Activated naive CD4-positive, alpha-beta T cell treated with anti-CD3 and anti-CD28 coated beads for 36 hours (primary cell): ENCODE measurements at places on chromosomes 6 and 20. TPM values are rescaled to one million over a fixed set of nuclear protein-coding genes. Genes with fewer than 3 reads are reported as not detected.

DNA sequence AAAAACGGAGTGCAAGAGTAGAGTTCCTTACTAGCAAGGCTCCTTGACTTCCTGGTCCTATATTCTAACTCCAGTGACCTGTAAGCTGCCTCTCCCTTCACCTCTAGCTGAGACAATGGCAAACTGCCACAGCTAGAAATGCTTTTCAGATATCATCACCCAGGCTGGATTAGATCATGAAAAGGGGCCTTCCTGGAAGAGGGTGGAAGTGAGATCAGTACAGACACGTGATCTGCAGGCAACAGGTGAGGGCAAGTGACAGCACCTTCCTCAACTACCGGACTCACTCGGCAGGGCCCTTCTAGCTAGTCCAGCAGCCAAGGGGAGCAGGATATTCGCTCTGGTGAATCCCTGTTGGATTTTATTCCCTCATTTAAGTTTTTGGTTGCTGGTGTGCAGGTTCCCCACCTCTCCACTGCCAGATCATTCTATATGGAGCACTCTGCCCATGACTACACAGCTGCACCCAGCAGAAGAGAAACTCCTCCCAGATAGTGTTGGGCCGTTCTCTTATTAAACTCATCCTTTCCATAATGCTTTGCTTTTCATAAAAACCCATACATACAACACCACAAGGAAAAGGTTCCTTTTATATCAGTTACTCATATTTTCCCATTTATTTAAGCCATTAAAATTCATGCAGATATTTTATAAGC, 26.4 kb upstream of the FAM83C start:
- peaks cover 3% of the 10 kb centered on the region for H3K36me3 ChIP-seq
- no peak overlapping the region for H3K4me3 ChIP-seq
- peak overlapping the region; percentile 33 for H3K27ac ChIP-seq
- peak; percentile 43 for DNase-seq
- peaks cover 46% of the 10 kb centered on the region for H3K4me1 ChIP-seq
- H3K27me3 ChIP-seq = no peaks in the 10 kb centered on the region

KIF13A gene
- total RNA-seq = not detected

DNA sequence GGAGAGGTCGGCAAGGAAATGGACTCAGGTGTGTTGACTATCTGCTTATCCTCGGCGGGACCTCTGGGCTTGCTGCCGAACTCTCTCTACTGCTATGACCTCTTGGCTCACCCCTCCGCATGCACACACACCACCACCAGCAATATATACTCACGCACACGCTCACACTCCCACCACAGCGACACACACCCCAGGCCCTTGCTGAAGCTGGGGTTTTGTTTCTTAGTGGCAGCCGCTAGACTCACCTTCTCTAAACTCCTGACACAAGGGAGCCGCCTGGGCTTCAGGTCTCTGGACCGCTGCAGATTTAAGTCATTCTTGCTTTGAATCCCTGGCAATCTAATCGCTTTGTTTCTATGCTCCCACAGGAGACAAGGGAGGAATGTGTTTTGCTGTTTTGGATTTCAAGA, 59.4 kb upstream of the BACH2 start:
- no peak overlapping the region for H3K4me3 ChIP-seq
- DNase-seq = no peak
- peaks cover 22% of the 10 kb centered on the region for H3K4me1 ChIP-seq
- no peak overlapping the region for H3K27ac ChIP-seq
- no peaks in the 10 kb centered on the region for H3K36me3 ChIP-seq

DNA sequence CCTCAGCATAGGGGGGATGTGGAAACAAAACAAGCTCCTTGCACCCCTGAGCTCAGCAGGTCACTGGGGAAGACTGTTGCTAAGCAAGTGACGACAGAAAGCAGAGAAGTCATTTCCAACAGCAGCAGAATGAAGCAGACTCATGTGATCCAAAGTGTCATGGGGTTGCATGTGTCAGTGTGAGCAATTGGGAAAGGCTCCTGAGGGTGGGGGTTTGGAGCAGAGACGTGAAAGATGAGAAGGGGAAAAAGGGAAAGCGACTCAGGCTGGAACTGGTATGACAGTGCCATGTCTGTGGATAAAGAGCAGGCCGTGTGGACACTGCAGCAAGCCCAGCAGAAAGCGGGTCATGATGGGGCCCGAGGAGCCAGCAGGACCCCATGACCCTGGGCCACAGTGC, 363.9 kb downstream of the PREX1 start:
- no peaks in the 10 kb centered on the region for H3K27me3 ChIP-seq
- no peaks in the 10 kb centered on the region for H3K4me1 ChIP-seq
- H3K36me3 ChIP-seq = no peaks in the 10 kb centered on the region
- DNase-seq = no peak

GRCh38 chr6:169913096-169913638, 161.7 kb downstream of the ERMARD start:
- H3K4me1 ChIP-seq = no peaks in the 10 kb centered on the region
- H3K36me3 ChIP-seq = no peaks in the 10 kb centered on the region
- no peak for DNase-seq

DDO gene
- total RNA-seq = not detected

TDRD6 gene
- total RNA-seq = not detected

OPN5 gene
- not detected for total RNA-seq

GRCh38 chr6:30981942-30982772, 1.4 kb upstream of the MUC21 start:
- no peaks in the 10 kb centered on the region for H3K36me3 ChIP-seq
- no peak overlapping the region for H3K4me3 ChIP-seq
- no peak overlapping the region for H3K27ac ChIP-seq
- peaks cover 6% of the 10 kb centered on the region for H3K4me1 ChIP-seq

GRCh38 chr6:34248727-34249468, at the start of gene SMIM29:
Gene SMIM29 (minus strand): TSS chr6:34249006. CDS start chr6:34247791, 1,215 bp downstream.
- peaks cover 16% of the 10 kb centered on the region for H3K36me3 ChIP-seq
- H3K27me3 ChIP-seq = no peaks in the 10 kb centered on the region
- H3K4me1 ChIP-seq = peaks cover 50% of the 10 kb centered on the region

SNAP25 gene
- not detected for total RNA-seq

- H3K27me3 ChIP-seq = peaks cover 2% of the 10 kb centered on the region
- H3K4me3 ChIP-seq = no peak overlapping the region
- H3K27ac ChIP-seq = no peak overlapping the region
- H3K4me1 ChIP-seq = peaks cover 15% of the 10 kb centered on the region
- H3K36me3 ChIP-seq = no peaks in the 10 kb centered on the region
- DNase-seq = no peak
Observed at GRCh38 chr6:15036690-15037245, 209.1 kb upstream of the JARID2 start.

DNA sequence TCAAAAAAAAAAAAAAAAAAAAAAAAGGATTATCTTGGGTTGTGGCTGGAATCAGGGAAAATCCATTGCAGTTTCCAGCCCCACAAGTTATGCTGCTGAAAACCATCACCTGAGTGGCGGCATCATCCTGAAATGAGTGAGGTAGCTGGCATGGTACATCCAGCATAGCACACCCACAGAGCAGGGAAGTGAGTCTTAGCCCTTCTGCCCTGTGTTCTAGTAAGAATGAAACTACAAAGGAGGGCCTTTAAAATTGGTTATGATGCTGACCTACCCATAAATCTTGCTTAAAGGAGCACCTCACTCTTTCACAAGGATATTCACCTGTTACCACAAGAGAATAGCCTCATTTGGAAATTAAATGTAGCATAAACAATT, 119.2 kb downstream of the NFATC2 start:
- H3K4me3 ChIP-seq = no peak overlapping the region
- peak; percentile 44 for DNase-seq
- H3K27ac ChIP-seq = no peak overlapping the region
- no peaks in the 10 kb centered on the region for H3K27me3 ChIP-seq

PTPN1 gene
- total RNA-seq = 111 TPM

DNA sequence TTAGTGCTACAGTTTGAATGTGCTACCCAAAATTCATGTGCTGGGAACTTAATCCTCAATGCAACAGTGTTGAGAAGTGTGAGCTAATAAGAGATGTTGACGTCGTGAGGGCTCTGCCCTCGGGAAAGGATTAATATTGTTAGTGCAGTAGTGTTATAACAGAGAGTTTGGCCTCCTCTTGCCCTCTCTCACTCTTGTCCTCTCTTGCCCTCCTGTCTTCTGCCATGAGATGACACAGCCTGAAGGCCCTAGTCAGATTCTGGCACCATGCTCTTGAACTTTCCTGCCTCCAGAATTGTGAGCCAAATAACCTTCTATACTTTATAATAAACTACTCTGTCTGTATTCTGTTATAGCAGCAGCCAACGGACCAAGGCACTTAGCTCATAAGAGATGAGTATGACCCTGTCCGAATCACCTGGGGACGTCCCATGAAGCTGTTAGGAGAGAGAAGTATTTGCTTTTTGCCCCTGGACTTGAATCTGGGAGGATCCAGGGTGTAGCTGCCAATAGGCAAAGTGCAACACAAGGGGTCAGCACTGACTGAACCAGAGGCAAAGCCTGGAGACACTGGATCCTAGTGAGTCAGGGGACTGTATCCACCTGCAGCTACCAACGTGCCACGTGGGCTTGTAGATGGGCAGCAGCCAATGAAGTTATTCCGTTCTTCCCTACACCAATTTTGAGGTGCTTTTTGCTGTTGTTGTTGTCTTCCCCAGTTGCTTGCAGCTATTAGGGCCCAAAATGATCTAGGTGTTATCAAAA, 233.7 kb downstream of the THBS2 start:
- H3K27me3 ChIP-seq = peaks cover 22% of the 10 kb centered on the region
- H3K36me3 ChIP-seq = peaks cover 5% of the 10 kb centered on the region
- H3K27ac ChIP-seq = no peak overlapping the region
- H3K4me1 ChIP-seq = no peaks in the 10 kb centered on the region
- DNase-seq = no peak

CCN6 gene
- 0.21 TPM for total RNA-seq

DNA sequence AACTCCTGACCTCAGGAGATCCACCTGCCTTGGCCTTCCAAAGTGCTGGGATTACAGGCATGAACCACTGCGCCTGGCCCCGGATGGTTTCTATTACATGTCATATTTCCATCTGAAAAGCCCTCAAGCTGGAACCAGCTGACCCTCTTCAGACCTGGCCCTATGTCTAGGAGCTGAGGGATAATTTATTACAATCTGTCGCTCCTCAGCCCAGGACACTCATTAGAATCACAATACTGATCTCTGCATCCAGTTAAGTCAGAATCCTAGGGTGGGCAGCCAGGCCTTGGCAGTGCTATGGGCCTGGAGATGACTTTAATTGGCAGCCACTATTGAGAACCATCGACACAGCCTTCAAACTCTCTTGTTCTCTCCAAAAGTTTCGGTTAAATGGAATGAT, 162.6 kb upstream of the SNX9 start:
- H3K27ac ChIP-seq = no peak overlapping the region
- no peaks in the 10 kb centered on the region for H3K36me3 ChIP-seq
- peaks cover 3% of the 10 kb centered on the region for H3K4me1 ChIP-seq
- no peak for DNase-seq

- peak; percentile 16 for DNase-seq
- H3K27ac ChIP-seq = no peak overlapping the region
- H3K4me3 ChIP-seq = peak overlapping the region; percentile 95
- no peaks in the 10 kb centered on the region for H3K36me3 ChIP-seq
- H3K4me1 ChIP-seq = peaks cover 10% of the 10 kb centered on the region
- H3K27me3 ChIP-seq = peaks cover 19% of the 10 kb centered on the region
Observed at GRCh38 chr6:53795702-53796450, 1.1 kb downstream of the LRRC1 start.

DNA sequence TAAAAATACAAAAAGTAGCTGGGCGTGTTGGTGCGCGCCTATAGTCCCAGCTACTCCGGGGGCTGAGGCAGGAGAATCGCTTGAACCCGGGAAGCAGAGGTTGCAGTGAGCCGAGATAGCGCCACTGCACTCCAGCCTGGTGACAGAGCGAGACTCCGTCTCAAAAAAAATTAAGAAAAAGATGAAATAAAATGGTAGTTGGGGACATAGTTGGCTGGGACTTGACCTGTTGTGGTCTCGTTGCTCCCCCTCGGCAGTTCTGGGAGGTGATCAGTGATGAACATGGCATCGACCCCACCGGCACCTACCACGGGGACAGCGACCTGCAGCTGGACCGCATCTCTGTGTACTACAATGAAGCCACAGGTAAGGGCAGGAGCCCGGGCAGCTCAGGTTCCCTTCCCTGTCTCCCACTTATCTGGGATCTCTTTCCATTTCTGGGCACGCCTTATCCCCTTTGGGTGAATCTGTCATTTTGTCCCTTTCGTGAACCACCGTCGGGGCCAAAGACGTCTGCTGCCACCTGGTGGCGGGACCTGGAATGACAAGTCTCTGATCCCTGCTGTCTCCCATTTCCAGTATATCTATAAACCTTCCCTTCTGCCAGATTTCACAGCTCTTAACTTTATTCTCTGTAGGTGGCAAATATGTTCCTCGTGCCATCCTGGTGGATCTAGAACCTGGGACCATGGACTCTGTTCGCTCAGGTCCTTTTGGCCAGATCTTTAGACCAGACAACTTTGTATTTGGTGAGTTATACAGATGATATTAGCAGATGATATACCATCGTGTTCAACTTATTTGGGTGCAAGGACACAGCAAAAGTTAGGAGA, 2.3 kb downstream of the TUBB start:
- no peaks in the 10 kb centered on the region for H3K27me3 ChIP-seq
- peak overlapping the region; percentile 98 for H3K4me3 ChIP-seq
- peaks cover 59% of the 10 kb centered on the region for H3K36me3 ChIP-seq
- H3K4me1 ChIP-seq = peaks cover 46% of the 10 kb centered on the region
